ENCODE measurements at places on chromosomes 11 and 22.

DNA sequence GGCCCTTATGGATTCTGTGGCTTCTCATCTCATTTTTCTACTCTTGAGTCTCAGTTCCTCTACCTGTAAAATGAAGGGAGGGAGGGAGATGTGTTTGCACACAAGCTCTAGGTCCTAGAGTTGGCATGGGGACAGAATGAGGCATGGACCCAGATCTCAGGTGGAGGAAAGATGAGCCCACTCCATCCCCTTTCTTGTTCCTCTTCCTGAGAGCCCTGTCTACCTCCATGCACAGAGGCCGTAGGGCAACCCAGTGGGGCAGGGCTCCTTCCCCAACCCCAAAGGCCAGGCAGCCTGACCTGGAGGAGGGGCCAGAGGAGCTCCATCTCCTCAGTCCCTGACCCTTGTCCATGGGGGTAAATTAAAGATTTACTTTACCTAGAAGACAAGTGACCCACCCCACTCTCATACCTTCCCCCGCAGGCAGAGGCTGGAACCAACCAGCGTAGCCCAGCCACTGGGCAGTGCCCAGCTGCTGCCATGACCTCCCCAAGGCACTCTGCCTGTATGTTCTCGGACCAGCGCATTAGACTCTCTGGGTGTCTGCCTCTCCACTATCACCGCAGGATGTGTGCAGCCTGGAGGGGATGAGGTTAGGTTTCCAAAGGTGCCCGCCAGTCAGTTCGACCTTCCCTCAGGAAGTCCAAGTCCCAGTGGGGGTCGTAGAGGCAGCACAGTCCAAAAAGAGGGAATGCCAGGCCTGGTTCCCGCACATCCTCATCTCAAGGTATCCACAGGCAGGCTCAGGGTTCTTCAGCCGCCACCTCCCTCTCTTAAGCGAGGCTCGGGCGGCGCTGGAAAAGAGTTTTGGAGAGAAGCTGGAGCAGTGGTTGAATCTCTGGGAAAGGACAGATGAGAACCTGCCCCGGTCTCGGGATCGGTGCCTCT, 3.0 kb downstream of the SMTN start:
- DNase-seq = no peak

GRCh38 chr11:128226106-128226716, 361.1 kb downstream of the ETS1 start:
- DNase-seq = no peak

GRCh38 chr22:23243006-23243573, 62.8 kb downstream of the BCR start:
- DNase-seq = no peak

GRCh38 chr11:135019899-135020298, 607.9 kb upstream of the B3GAT1 start:
- no peak for DNase-seq

- DNase-seq = no peak
Observed at GRCh38 chr11:119223856-119224255, 17.7 kb downstream of the CBL start.

DNA sequence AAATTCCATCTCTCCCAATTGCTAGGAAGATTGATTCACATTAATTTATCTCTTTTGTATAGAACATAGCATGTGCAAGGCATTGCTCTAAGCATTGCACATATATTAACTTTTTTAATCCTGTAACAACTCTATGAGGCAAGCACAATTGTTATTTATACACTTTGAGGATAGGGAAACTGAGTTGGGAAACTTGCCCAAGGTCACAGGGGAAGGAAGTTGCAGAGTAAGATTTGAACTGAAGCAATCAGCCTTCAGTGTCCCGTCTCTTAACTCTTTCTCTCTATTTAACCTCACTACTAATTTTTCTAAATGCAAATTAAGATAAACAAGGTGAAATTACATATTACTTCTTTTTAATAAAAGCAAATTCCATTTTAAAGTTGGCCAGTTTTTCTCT, 22.2 kb downstream of the OR56B4 start:
- DNase-seq = no peak

- DNase-seq = no peak
Observed at GRCh38 chr11:2802389-2803185, 83.0 kb downstream of the CDKN1C start.

DNA sequence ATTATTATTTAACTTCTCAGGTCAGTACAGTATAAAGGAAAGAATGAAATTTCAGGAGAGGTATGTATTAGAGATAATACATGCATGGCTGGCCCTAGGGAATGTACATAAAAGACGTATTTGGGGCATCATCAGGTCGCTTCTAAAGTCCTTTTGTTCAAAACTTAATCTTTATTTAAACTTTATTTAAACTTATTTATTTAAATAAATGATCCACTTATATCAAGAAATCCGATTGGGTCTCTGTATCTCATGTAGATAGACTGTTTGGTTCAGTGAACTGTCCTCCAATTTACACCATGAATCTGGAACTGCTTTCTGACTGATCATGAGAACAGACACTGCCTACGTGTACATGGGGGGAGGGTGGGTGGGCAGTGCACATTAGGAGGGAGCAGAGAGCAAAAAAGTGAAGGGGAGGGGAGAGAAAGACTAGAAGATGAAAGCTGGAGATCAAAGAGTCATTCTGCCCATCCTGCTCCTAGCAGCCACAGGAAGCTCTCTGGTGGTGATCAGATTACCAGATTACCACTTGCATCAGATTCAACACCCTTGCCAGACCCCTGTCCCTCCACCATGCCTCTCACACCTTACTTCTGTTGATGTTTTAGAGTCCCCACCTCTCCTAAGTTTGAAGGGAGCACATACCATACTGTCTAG, 92.1 kb upstream of the MTMR2 start:
- DNase-seq = no peak
